ENCODE measurements at places on chromosomes 2 and 18.

DNA sequence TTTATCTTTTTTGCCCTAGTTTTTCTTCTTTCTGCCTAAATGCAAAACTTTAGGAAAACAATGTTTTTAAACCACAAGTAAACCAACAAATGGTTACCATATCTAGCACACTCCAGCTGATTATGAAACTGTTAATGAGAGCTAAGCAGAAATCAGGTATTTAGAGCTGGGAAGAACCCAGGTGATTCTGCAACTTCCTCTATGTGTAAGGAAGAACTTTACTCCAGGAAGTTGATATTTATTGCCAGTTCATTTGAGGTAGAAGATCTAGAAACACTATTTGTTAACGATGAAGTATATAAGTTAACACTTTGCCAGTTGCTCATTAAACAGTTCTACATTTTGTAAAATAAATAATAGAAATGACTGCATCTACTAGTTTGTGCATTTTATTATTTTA is 409.7 kb downstream of the XIRP2 start:
- no peak for DNase-seq

GRCh38 chr18:11259469-11260150 is 110.2 kb upstream of the PIEZO2 start:
- no peak for DNase-seq

GRCh38 chr2:181106789-181107627 is 126.6 kb downstream of the UBE2E3 start:
- DNase-seq = no peak

DNA sequence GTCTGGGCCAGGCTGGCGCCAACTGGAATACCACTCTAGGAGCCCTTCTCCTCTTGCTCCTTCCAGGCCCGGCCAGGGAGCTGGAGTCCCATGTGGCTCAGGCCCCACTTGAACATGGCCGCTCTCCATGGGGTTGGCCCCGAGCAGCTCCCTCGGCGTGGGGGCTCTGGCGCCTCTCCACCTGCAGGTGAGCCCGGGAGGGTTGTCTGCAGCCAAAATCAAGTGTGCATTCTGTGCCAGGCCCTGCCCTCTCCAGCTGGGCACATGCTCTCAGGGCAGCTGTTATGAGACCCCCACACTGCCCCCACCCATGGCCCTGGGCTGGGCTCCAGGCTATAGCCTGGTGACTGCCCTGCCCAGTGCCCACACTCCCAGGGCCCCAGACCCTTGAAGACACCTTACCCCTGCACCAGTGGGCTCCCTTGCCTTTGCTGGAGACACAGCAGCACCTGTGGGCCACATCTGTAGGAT is 45.8 kb upstream of the HS6ST1 start:
- DNase-seq = no peak

DNA sequence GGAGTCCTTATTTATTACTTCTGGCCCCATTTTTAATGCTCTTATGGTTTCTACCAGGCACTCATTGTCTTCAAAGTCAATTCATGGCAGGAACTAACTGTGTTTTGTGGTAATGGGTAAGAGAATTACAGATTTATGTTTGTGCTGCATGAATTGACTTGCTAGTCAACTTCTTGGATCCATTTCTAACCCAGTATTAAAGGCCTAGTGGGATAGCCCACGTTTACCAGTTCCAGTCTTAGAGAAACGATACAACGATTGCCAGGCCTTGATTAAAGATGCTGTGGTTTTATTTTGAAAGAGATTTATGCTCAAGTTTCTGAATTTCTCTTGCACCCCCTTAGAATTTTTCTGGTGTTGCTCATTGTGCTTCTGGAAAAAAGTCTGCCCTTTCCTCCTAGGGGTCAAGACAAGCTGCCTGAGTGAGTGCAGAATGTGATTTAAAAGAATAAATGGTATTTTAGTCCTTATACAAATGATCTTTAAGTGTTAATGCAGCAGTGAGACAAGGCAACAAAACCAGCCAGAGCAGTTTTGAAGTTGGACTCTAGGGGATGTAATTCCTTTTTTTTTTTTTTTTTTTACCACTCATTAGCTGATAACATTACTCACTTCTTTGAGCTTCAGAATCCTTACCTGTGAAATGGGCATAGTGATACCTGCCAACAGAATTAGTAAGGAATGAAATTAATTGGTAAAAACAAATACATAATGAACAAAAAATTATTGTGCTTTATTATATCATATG is 101.5 kb downstream of the ARHGAP15 start:
- DNase-seq = no peak

DNA sequence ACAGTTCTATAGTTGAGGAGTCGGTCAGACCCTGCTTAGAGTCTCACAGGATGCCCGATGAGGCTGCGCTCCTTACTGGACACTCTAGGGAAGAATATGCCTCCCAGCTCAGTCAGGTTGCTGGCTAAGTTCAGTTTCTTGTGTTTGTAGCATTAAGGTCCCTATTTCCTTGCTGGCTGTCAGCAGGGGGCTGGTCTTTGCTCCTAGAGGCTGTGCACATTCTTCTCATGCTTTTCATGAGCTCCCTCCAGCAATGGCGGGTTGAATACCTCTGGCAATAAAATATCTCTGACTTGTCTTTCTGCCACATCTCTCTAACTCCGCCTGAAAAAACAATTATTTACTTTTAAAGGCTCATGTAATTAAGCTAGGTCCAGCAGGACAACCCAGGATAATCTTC is 79.4 kb upstream of the DNAJC10 start:
- no peak for DNase-seq

Measured in HEK293T (cell line).